ENCODE measurements at places on chromosomes 7 and 10. TPM values are rescaled to one million over a fixed set of nuclear protein-coding genes. Genes with fewer than 3 reads are reported as not detected.

DNA sequence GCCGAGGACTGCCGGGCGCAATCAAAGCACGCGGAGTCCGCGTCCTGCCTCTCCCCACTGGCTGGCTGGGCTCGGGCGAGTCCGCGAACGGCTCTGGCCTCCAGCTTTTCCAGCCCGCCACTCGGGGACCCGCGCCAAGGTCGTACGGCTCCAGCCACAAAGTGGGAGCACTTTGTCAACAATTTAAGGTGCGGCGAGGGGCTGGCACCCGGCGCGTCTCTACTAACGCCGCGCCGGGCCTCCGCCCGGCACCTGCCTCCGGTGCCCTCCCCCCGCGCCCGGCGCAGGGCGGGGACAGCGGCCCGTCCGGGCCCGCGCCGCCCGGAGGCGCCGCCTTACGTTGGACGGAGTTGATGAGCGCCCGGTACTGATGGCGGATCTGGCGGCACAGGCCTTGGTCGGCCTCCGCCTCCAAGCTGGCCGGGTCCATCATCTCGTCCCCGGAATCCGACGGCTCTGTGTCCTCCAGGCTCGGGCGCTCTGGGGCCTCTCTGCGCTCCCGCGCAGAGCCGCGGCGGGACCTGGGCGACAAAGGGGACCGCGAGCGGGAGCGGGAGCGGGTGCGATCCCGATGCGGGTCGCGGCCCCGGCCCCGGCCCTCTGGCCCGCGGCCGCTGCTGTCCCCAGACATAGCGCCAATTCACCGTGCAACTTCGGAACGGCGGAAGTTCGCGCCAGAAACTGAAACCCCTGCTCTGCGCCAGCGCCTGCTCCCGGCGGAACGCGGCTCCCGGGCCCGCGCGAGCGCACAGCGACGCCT is at the start of gene NSMCE4A:
Gene NSMCE4A (minus strand): TSS at position 683 of the 760 bp plus-strand sequence. CDS start 52 bp downstream, at position 631.
- H3K27ac ChIP-seq, result peak within 1 kb of the TSS; percentile 97
- H3K27me3 ChIP-seq, result no peaks in the 10 kb centered on the region
- peaks cover 28% of the 10 kb centered on the region for H3K36me3 ChIP-seq
- H3K4me1 ChIP-seq, result peaks cover 22% of the 10 kb centered on the region
- H3K4me3 ChIP-seq, result peak within 1 kb of the TSS; percentile 84

DNA sequence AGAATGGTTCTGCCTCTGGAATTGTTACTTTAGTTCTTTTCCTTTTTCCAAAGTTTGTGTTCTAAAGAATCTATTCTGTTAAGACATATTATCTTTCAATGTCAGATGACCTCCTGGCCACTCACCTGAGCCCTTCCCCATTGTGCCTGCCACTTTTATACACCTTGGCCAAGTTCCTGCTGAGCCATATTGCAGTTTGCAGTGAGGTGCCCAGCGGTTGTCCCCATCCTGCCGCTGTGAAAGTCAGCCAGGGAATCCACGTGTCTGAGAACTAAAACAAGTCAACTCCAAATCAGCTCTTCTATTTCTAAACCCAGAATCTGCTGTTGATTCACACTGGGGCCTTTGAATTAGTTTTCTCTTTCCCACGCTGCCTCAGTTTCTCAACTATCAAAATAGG is 641.1 kb downstream of the SUGCT start:
- no peaks in the 10 kb centered on the region for H3K36me3 ChIP-seq
- no peaks in the 10 kb centered on the region for H3K27me3 ChIP-seq
- no peak for ATAC-seq
- H3K27ac ChIP-seq, result peak overlapping the region; percentile 47
- H3K4me3 ChIP-seq, result no peak overlapping the region

The HABP2 gene
- not detected for total RNA-seq

DNA sequence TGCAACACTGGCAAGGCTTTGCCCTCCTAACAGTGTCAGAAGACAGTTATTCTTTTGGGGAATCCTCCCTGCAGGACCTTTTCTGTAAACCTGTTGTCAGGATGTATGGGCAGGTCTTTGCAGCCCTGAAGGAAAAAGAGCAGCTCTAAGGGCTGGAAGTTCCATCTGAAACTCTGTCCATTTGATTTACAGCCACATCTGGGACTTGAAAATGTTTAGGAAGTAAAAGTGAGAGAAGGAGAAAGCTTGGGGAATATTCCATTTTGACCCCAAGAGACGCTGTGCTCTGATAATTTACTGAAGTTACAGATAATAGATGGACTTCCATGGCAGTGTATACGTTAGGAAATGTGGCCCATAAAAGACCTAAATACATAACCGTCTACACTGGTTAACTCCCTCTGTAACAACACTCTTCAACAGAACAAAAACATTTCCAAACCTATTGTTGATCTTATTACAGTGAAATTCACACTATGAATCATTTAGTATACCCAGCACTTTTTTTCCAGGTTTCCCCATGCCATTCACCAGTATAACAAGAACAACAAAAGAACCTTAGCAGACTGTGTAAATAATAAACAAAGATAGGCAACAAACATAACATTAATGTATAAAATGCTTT is 89.1 kb downstream of the KIAA1549 start:
- no peak overlapping the region for H3K4me3 ChIP-seq
- H3K36me3 ChIP-seq, result no peaks in the 10 kb centered on the region
- no peak for ATAC-seq
- no peaks in the 10 kb centered on the region for H3K27me3 ChIP-seq
- H3K27ac ChIP-seq, result no peak overlapping the region

- no peak for ATAC-seq
- H3K36me3 ChIP-seq, result no peaks in the 10 kb centered on the region
- peaks cover 6% of the 10 kb centered on the region for H3K27me3 ChIP-seq
- no peak overlapping the region for H3K4me3 ChIP-seq
- no peak overlapping the region for H3K27ac ChIP-seq
- H3K4me1 ChIP-seq, result no peaks in the 10 kb centered on the region
These were observed 47.5 kb downstream of the CCDC172 start for GRCh38 chr10:116371737-116372136.

- no peak overlapping the region for H3K4me3 ChIP-seq
- H3K27me3 ChIP-seq, result peaks cover 53% of the 10 kb centered on the region
- H3K27ac ChIP-seq, result peak overlapping the region; percentile 70
- no peaks in the 10 kb centered on the region for H3K36me3 ChIP-seq
- H3K4me1 ChIP-seq, result no peaks in the 10 kb centered on the region
These were observed 92.0 kb upstream of the INSIG1 start for GRCh38 chr7:155205368-155206317.

- peaks cover 54% of the 10 kb centered on the region for H3K27me3 ChIP-seq
- no peak overlapping the region for H3K4me3 ChIP-seq
- H3K4me1 ChIP-seq, result no peaks in the 10 kb centered on the region
- H3K27ac ChIP-seq, result peak overlapping the region; percentile 12
These were observed 91.2 kb upstream of the INSIG1 start for GRCh38 chr7:155206318-155207020.

DNA sequence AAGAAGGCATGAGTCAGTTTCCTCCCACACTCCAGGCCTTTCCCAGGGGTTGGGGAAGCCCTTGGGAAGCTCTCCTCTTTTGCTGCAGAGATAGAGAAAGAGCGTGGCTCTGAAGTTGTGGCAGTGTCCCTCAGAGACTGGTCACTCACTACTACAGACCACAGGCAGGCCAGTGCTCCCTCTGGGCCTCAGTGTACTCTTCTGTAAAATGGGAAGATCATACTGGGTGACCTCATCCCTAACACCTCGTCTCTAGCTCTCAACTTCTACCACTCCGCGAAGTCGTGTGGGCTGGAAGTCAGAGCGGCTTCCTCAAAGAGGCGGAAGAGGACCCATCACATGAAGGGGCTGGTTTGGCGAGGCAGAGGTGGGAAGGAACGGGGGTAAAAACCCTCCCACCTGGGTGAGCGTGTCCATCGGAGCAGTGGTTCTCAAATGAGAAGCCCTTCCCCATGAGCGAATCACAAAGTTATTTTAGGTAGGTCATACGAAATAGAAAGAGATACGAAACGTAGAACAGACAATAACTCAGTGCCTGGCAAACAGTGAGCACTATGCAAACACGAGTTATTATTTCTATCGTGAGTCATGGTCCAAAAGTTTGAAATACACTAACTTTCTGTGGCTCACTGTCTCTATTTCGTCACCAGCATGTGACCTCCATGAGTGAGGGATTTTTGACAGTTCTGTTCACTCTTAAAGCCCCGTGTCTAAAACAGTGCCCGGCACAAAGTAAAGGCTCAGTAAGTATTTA is 32.7 kb downstream of the PRKAG2 start:
- peaks cover 4% of the 10 kb centered on the region for H3K36me3 ChIP-seq
- no peaks in the 10 kb centered on the region for H3K27me3 ChIP-seq

The HECW1 gene
- total RNA-seq, result 0.13 TPM

The SFRP5 gene
- 17.6 TPM for total RNA-seq

- no peak overlapping the region for H3K27ac ChIP-seq
- no peaks in the 10 kb centered on the region for H3K4me1 ChIP-seq
- H3K4me3 ChIP-seq, result no peak overlapping the region
- ATAC-seq, result no peak
- H3K36me3 ChIP-seq, result peaks cover 3% of the 10 kb centered on the region
- H3K27me3 ChIP-seq, result no peaks in the 10 kb centered on the region
These were observed 100.4 kb downstream of the ZNF277 start for GRCh38 chr7:112306903-112307302.

GRCh38 chr7:148021507-148022045 is 569.0 kb upstream of the C7orf33 start:
- no peaks in the 10 kb centered on the region for H3K27me3 ChIP-seq
- H3K27ac ChIP-seq, result no peak overlapping the region
- H3K4me3 ChIP-seq, result no peak overlapping the region
- H3K4me1 ChIP-seq, result no peaks in the 10 kb centered on the region
- ATAC-seq, result no peak
- no peaks in the 10 kb centered on the region for H3K36me3 ChIP-seq

The INHBA gene
- 49.2 TPM for total RNA-seq

GRCh38 chr7:39085590-39086049 is 107.9 kb downstream of the POU6F2 start:
- H3K27ac ChIP-seq, result no peak overlapping the region
- no peak overlapping the region for H3K4me3 ChIP-seq
- H3K27me3 ChIP-seq, result peaks cover 42% of the 10 kb centered on the region
- no peaks in the 10 kb centered on the region for H3K36me3 ChIP-seq
- no peak for ATAC-seq

- H3K4me3 ChIP-seq, result no peak overlapping the region
- no peaks in the 10 kb centered on the region for H3K4me1 ChIP-seq
- no peak for ATAC-seq
These were observed 10.8 kb downstream of the ANTXRL start for GRCh38 chr10:46297406-46298204.

- no peak for ATAC-seq
- peaks cover 56% of the 10 kb centered on the region for H3K4me1 ChIP-seq
- H3K27ac ChIP-seq, result no peak overlapping the region
- no peak overlapping the region for H3K4me3 ChIP-seq
- no peaks in the 10 kb centered on the region for H3K36me3 ChIP-seq
These were observed 3.2 kb downstream of the RSU1 start for GRCh38 chr10:16814012-16814411.

DNA sequence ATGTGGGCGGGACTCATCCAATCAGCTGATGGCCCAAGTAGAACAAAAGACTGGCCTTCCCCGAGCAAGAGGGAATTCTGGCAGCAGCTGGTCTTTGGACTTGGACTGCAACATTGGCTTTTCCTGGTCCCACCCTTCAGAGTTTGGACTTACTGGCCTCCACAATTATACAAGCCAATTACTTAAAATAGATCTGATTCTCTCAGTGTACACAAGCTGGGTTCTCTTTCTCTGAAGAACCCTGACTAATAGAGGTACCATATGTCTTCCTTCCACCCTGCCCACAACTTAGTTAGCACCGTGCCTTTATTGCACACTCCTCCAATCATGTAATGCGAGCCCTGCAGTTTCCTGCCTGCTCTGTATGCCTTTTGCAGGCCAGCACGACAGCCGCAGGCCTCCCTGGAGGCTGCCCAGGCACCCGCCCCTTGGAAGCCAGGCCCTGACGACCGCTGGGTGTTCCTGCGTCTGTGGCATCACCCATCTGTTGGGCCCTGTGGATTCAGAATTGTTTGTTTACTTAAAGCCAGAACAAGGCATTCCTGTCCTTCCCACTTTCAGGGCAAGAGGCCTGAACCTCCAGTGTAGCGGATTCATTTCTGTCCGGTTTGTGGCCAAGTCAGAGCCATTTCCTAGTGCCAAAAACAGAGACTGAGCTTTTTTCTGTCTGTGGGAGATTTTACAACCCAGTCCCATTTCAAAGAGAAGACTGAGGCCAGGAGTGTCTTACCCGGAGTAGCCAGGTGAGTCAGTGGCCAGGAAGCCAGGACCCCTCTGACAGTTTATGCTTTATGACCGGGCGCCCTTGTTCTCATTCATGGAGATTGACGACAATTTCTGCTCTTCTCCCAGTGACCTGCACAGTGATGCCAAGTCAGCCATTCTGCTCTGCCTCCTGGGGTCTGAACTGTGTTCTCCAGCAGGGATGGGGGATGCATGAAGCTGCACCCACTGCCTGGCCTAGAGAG is 968 bp upstream of the INMT start:
- H3K4me3 ChIP-seq, result peak overlapping the region; percentile 55
- H3K4me1 ChIP-seq, result no peaks in the 10 kb centered on the region
- H3K36me3 ChIP-seq, result no peaks in the 10 kb centered on the region
- peak; percentile 80 for ATAC-seq
- no peaks in the 10 kb centered on the region for H3K27me3 ChIP-seq

GRCh38 chr10:69865450-69865849 is 63.7 kb downstream of the COL13A1 start:
- no peak overlapping the region for H3K4me3 ChIP-seq
- no peak overlapping the region for H3K27ac ChIP-seq
- no peaks in the 10 kb centered on the region for H3K27me3 ChIP-seq
- no peaks in the 10 kb centered on the region for H3K36me3 ChIP-seq
- ATAC-seq, result no peak

GRCh38 chr10:86258499-86258898 is 108.1 kb downstream of the GRID1 start:
- no peak overlapping the region for H3K27ac ChIP-seq
- H3K36me3 ChIP-seq, result no peaks in the 10 kb centered on the region
- no peaks in the 10 kb centered on the region for H3K4me1 ChIP-seq
- H3K27me3 ChIP-seq, result peaks cover 36% of the 10 kb centered on the region
- no peak for ATAC-seq

- no peaks in the 10 kb centered on the region for H3K36me3 ChIP-seq
- peak overlapping the region; percentile 43 for H3K27ac ChIP-seq
- H3K27me3 ChIP-seq, result no peaks in the 10 kb centered on the region
These were observed 11.0 kb upstream of the LFNG start for GRCh38 chr7:2508327-2509215.

- H3K36me3 ChIP-seq, result no peaks in the 10 kb centered on the region
- no peaks in the 10 kb centered on the region for H3K4me1 ChIP-seq
- ATAC-seq, result peak; percentile 67
- H3K27ac ChIP-seq, result no peak overlapping the region
- H3K4me3 ChIP-seq, result peak overlapping the region; percentile 45
These were observed 11.8 kb downstream of the ZAN start for GRCh38 chr7:100745184-100745583.

DNA sequence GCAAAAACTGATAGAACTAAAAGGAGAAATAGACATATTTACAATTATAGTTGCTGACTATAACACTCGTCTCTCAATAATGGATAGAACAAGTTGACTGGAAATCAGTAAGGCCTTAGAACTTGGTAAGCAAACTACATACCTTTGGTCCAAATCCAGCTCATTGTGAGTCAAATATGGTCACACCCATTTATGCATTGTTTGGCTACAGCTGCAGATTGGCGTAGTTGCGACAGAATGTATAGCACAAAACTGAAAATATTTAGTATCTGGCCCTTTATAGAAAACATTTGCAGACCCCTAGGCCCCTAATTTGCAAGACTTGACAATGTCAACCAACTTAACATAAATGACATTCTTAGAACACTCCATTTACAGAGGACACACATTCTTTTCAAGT is 103.6 kb upstream of the EGR2 start:
- no peaks in the 10 kb centered on the region for H3K4me1 ChIP-seq
- H3K4me3 ChIP-seq, result no peak overlapping the region
- no peak for ATAC-seq
- H3K36me3 ChIP-seq, result no peaks in the 10 kb centered on the region
- H3K27me3 ChIP-seq, result no peaks in the 10 kb centered on the region

The PON2 gene
- total RNA-seq, result 53.9 TPM
